Stimulated activated CD4-positive, alpha-beta T cell treated with anti-CD3 and anti-CD28 coated beads, Interleukin-1b, Interleukin-23, amount 100 ng/mL, for 1 hour (primary cell): ENCODE measurements at places on chromosomes 1 and 21.

DNA sequence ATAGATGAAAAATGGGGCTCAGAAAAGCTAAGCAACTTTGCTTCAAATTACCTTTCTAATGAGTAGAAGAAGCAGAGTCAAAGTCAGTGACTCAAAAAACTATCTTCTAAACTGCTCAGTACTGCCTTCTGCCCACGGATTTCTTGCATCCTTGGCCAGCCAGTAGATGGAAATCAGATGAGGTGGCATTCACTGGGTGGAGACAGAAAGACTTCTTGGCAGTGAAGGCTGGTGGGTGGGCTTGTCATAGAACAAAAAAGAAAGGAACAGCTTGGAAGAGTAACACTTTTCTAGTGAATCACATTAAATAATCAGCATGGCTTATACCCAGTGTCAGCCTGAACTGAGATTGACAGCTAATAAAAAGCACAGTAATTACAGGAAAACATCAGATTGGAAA, 170.7 kb downstream of the ST6GALNAC5 start:
- no peak for DNase-seq

DNA sequence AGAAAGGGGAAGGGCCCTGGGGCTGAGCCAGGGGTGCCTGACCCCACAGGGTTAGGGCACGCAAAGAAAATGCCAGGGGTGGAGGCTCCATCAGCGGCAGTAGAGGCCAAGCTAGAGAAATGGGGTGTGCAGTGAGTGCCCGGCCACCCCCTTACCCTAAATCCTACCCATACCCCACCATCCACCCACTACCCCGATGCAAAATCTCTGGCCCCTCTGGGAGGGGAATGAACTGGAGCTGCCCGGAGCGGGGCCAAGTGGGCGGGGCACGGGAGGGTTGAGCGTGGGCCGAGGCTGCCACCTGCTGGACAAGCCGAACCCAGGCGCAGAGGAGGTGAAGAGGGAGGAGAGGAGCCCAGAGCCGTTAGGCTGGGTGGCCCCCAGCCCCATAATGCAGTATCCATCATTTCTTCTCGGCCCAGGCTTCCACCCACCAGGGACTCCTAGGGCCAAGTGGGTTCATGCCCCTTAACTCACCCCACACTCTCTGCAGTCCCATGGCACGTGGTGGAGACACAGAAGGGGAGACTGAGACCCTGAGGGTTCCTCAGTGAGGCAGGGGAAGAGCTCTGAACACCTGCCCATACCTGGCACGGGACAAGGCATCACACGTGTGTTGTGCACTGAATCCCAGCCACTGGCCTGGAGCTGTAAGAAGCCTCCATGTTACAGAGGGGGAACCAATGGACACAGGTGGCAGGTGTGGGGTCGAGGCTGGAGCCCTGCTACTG, 1.4 kb upstream of the C1QC start:
- DNase-seq: peak; percentile 57

DNA sequence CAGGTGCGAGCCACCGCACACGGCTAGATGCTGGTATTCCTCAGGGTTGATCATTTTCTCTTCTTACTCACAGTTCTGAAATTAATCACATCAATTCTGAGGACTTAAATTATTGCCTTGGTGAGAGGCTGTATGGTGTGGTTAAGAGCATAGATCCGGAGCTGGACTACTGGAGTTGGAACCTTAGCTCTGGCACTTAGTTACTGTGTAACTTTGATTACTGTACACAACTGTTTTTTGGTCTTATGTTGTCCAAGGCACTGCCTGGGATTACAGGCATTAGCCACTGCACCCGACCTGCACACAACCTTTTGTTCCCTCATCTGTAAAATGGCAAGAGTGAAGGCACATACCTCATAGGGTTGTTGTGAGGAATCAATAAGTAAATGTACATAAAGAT, 25.6 kb upstream of the THRAP3 start:
- DNase-seq: no peak

DNA sequence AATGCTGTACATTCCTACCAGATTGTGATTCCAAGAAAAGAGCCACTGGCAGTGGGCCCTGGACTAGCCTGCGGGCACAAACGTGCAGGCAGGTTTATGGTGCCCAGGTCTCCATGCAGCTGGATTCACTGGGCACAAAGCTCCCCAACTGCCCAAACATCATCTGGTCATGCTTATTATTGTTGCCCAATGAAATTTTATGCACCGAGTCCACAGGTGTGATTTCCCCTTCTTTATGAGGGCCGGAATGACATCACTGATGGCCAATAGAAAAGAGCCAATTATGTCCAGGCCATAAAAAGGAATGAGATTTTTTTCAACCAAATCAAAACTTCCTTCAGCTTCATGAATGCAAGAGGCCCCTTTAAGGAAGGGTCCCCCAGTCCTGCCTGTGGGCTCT, 66.2 kb downstream of the ERI3 start:
- no peak for DNase-seq

DNA sequence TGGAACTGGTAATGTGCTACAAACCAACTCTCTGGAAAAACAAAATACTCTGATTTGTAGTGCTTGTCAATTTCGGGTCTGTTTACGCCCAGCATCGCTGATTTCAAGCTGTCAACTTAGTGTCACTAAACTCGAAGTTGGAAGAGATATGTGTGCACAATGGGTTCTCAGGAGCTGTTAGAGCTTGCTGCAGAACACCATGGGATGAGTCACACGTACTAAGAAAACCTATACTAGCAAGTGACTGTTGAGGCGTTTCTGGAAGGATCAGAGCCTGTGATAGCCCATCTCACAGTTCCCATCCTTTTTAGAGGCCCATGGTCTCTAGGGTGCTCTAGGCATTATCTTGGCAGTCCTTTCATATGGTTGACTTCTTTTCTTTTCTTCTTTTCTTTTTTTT, 14.3 kb downstream of the GMEB1 start:
- DNase-seq: no peak

GRCh38 chr1:94620345-94621031, 78.9 kb upstream of the F3 start:
- DNase-seq: no peak

DNA sequence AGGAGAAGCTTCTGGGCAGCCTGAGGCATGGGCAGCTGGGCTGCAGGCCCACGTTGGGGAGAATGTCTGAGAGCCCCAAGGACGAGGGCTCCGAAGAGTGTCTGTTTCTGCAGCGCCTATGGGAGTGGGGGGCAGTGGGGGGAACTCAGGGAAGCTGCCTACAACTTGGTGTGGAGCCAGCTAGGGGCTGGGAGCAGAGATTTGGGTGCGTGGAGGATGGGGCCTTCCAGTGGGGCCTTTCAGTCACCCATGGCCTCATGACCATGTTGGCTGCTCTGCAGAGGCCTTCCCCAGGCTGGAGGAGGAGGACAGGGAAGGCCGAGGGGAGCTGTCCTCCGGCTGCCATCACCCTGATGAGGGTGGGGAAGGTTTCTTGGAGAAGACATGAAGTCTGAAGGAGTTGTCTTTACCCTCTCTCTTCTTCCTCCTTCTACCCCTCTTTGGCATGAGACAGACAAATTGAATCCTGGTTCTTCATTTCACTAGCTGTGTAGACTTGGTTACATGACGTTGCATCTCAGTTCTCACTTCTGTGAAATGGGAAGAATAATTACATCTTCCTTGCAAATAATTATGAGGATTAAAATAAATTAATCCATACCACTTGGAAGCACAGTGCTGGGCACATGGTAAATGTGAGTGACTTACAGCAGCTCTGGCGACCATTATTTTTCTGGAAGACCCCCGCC, 8.3 kb downstream of the PPFIA4 start:
- no peak for DNase-seq

DNA sequence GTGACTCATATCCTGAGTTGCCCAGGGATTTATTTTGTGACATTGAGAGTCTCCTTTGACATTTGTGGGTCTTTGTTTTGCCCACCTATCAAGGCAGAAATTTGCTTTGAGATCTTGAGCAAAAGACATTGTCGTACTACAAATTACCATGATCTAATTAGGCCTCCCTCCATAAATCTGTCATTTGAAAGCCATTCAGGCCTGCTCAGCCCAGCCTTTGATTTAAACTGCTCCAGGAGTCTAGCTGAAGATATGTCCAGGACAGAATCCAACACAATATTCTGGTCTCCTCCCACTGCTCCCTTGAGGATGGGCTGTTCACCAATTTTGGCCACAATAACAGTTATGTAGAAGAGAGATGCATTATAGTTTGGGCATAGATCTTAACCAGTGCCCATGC, 86.7 kb downstream of the PROX1 start:
- DNase-seq: no peak

DNA sequence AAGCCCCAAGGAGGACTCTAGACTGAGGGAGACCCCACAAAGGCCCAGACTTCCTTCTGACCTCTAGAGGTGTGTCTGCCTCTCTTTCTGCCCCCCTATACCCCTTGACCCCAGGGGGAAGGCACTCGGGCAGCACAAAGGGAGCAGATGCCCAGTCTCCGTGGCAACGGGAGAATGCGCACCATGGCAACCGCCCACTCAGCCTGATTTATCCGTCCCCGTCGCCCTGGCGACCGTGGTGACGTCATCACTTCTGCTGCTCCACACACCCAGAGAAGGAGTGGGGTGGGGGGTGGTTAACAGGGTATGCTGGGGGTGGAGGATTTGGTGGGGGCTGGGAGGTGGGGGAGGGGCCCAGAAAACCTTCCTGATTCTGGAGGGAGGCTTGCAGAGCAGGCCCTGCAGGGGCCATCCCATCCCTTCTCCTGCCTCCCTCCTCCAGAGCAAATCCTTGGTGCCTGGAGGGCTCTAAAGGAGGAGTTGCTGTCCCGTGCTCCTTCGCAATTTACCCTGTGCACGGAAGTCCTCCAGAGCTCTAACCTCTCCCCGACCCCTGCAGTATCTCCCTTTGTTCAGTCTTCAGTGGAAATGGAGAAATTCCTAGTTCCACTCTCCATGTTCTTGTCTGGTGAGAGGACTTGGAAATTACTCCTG, 6.3 kb downstream of the CELF3 start:
- DNase-seq: no peak

DNA sequence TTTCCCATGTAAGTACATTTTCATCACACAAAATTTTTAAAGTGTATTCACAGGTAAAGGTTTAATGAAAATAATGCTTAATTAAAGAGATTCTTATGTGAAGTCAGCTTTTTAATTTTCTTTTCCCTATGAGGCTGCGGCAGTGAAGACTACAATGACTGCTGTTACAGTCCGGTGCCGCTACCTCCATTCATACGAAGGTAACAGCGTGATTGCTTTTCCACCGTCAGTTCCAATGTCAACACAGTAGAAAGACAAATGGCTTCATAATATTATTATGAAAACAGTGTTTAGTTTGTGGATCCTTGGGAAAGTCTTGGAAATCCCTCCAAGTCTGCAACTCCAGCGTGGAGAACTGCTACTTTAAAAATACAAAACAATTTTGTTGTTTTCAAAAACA, 254.9 kb upstream of the NRIP1 start:
- DNase-seq: no peak

DNA sequence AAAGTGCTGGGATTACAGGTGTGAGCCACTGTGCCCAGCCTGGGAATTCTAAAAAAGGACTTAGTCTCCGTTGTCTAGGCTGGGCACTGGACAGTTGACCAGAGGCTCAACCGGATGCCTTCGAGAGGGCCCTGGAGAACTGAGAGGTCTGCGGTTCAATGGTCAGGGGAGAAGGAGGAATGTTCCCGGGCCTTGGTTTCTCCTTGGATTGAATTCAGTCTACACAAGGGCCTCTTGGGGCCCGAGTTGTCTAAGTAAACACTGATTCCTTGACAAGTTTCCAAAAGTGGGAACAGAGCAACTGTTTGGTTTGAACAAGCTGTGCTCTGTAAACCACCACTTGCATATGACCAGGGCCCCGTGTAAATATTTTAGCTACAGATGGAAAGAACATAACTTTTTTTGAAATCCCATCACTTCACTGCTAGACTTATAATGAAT, 29.1 kb upstream of the CAPZB start:
- no peak for DNase-seq

GRCh38 chr21:16842696-16843035, 670.2 kb upstream of the CXADR start:
- DNase-seq: no peak

- no peak for DNase-seq
Observed at GRCh38 chr1:93549811-93550210, 101.9 kb downstream of the FNBP1L start.

DNA sequence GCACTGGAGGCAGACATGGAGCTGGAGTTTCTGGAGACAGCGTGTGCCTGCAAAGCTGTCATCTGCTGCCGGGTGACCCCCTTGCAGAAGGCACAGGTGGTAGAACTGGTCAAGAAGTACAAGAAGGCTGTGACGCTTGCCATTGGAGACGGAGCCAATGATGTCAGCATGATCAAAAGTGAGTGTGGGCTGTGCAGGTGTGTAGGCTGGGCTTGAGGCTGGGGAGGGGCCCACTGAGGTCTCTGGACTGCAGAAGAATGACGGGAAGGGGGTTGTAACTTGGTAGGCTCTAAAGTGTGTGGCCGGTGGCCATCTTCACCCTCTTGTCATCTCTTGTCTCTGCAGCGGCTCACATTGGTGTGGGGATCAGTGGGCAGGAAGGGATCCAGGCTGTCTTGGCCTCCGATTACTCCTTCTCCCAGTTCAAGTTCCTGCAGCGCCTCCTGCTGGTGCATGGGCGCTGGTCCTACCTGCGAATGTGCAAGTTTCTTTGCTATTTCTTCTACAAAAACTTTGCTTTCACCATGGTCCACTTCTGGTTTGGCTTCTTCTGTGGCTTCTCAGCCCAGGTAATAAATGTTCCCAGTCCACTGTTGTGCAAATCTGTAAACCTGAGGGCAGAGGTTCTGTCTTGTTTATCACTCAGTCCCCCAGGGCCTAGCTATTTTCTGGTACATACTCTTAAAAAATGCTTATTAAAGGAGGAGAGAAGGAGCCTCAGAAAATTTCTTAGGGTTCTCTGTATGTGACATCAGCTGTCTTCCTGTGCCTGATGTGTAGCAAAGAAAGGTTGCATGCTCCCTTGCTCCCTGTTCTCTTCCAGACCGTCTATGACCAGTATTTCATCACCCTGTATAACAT, 19.9 kb downstream of the ATP8B2 start:
- DNase-seq: peak; percentile 57

GRCh38 chr21:42305707-42306147, 9.5 kb downstream of the TFF3 start:
- DNase-seq: no peak

DNA sequence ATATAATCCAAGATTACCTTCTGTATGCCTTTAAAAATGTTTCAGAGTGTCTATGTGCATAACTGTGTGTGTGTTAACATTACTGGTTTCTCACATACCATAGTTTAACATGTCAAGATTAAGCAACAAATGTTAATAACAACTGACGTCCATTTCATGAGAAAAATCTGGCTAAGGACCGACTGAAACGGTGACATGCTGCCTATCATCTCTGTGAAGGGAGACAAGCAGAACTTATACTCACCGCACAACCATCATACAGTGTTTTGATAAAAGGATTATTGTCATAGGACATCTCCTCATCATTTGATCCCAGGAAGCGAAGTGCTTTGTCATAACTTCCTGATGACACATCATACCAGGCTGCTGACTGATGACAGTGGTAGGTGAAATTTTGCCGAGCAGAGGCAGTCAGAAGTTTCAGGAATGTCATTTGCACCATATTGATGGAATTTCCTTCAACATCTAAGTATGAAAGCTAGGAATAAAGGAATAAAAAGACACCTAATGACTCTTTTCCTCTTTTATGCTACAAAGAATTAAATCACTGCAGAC, 228.8 kb downstream of the COL11A1 start:
- no peak for DNase-seq
